Dermis microvascular lymphatic vessel endothelial cell (primary cell): ENCODE measurements at places on chromosomes 1 and 21. TPM values are rescaled to one million over a fixed set of nuclear protein-coding genes. Genes with fewer than 3 reads are reported as not detected.
A peak's percentile ranks its signal among the peaks of the same experiment; 100 is the strongest.

Gene TBX19
- total RNA-seq, result 0.39 and 0.51 TPM in 2 replicates

GRCh38 chr21:41235201-41235600 lies 67.2 kb downstream of the BACE2 start:
- peak; percentile 47 for DNase-seq

DNA sequence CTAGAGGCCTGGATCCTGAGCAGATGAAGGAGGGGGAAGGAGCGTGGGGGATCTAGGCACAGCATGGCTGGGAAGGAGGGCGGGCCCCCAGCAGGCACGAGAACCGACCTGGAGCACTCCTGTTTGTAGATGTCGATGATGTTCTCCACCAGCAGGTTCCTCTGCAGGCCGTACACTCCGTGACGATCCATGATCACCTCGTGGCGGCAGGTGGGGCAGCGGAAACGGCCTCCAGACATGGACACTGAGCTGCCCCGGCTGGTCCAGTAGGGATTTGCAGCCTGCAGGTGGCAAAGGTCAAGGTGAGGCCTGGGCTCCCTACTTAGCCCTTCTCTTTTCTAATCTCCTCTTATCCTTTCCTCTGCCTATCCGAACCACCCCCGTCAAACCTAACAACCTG lies 1.3 kb downstream of the TRIM63 start:
- DNase-seq, result no peak

- DNase-seq, result no peak
Measured at GRCh38 chr1:40820911-40821693, 37.5 kb downstream of the KCNQ4 start.
